Stomach (tissue), 19 donors: ENCODE measurements at places on chromosomes 3 and 15. TPM values are rescaled to one million over a fixed set of nuclear protein-coding genes. Genes with fewer than 3 reads are reported as not detected.

NTRK3 gene
- 0.58 TPM for total RNA-seq

GP5 gene
- total RNA-seq: not detected

AMOTL2 gene
- total RNA-seq: 782 TPM

CCNB2 gene
- total RNA-seq: not detected

IQCF5 gene
- not detected for total RNA-seq

VPS8 gene
- total RNA-seq: 34.8 TPM

CP gene
- 2.8 TPM for total RNA-seq

PEX11A gene
- 11.2 TPM for total RNA-seq

DNA sequence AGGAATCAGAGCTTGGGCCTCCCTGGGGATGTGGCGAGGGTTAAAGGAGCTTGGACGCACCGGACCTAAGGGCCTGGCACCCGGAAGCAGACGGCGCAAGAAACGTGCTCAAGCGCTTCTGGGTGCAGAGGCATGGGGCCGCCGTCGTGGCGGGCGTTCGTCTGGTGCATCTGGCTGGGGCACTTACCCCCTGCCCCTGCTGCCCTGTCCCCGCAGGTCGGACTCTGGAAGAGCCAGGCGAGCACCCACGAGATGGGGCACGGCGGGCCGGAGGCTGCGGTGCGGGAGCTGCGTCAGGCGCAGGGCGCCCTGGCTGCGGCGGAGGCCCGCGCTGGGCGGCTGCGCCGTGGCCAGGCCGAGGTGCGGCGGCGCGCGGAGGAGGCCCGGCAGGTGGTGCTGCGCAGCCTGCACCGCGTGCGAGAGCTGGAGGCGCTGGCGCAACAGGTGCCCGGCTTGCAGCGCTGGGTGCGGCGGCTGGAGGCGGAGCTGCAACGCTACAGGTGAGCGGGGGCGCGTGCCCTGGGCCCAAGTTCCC is 2.5 kb downstream of the EFCC1 start:
- peak; percentile 75 for DNase-seq

DNA sequence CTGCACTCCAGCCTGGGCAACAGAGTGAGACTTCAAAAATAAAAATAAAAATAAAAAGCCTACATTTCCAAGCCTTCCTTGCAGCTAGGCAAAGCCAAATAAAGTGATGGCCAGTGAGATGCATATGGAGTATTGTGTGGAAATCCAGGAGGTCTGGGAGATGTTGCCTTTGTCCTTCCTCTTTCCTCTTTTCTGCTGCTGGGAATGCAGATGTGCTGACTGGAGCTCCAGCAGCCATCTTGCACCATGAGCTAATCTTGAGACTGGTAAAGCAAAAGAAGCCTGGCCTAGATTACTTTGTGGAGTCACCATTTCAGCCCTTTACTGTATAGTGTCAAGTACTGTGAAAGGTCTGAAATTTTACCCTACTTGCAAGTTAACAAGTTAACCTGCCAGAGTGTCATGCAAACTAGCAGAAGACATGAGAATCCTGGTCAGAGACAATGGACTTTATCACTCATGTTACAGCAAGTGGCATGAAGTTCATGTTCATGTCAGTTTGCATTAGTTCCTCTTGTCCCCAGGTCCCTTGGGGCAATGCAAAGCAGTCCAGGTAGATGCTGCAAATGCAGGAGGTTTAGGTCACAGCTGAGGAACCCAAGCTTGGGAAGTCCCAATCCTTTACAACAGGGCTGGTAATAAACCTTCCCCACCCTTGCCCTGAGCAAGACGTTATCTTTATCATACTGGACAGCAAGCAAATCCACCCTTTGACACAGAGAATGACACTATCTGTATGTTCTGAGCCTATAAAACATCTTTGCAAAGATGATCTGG is 103.1 kb downstream of the TLE3 start:
- no peak for DNase-seq

GRCh38 chr3:113100063-113100462 is 109.3 kb downstream of the GTPBP8 start:
- no peak for DNase-seq

DNA sequence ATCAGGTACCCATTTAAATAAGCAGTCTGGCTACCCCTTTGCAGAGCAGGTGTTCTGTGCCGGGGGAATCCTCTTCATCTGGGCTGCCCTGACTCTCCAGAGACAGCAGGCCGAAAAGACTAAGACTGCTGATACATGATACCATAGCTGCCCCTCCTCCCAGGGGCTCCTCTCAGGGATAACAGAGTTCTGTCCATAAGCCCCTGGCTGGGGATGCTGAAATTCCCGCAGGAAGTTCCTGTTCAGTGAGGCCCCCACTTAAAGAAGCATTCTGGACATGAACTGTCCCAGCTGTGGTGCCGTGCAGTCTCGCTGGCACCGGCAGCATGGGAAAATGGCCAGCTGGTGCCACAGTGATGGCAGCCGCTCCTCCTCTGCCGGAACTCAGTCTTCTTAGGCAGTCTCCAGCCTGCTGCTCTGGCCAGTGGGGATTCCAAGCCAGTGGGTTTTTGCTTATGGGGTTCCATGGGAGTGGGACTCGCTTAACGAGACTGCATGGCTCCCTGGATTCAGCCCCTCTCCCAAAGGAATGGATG is 1026.2 kb downstream of the NAALADL2 start:
- DNase-seq: no peak

- no peak for DNase-seq
Observed at GRCh38 chr3:184872200-184872599, 60.2 kb downstream of the VPS8 start.

GRCh38 chr3:134956844-134957243 is 161.8 kb downstream of the EPHB1 start:
- DNase-seq: no peak

GRCh38 chr15:101675015-101675414 is 22.8 kb upstream of the TM2D3 start:
- DNase-seq: no peak

DNA sequence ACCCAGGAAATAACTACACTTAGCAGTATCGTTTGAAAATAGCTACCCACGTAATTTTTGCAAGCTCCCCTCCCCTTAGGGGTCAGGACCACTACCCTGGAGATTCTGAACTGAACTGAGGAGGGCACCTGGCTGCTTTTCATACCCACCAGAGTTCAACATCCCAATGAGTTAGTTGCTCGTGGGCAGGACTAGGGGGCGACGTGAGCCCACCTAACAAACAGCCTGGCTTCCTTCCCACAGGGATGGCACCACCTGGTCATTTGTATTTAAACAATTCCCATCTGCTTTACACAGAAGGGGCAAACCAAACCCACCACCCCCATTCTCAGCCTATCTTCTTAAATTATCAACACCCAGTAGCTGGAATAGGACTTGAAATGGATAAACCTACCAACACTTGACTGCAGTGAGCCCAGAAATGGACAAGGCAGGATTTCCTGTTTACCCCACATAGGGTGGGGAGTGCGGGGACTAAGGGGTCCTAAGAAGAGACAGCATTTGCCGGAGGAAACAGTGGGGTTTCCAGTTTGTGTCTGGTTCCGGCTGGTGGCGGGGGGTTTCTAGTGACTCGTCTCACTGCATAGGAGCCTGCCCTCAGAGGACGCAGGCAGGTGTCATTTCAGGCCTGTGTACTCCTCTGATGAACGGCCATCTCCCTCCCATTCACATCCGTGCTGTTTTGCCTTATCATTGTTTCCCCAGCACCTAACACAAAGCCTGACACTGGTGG is 11.6 kb upstream of the VGLL4 start:
- peak; percentile 46 for DNase-seq

DNA sequence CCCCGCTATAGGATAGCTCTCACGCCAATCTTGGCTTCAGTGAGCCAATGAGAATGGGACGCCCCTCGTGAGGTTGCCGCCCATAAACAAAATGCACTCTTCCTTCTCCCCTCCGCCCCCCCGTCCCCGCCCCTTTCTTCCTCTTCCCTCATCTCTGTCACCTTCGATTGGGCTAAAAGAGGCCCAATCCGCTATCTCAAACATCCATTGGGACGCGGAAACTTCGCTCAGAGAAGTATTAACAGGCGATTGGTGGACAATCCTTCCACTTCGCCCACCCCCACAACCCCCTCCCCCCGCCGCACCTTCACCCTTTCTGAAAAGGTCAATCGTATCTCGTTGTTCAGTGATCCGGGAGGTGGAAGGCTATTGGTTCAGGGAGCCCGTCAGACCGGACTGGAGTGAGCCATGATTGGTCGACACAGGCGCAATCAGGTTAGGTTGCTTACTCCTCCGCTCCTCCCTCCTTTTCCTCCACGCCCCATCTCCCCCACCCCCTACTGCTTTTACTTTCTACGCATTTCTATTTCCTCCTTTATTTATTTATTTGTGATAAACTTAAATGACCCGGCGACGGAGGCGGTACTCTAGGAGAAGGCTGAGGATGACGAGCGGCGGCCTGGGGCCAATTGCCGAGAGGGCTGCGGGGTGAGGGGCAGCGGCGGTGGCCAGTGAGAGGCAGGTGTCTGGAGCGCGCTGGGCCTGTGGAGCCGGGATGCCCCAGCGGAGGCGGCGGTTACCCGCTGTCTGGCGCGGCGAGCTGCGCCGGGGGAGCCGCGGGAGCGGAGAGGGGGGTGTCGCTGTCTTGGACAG is 447 bp upstream of the ZBTB20 start:
- peak; percentile 98 for DNase-seq

DNA sequence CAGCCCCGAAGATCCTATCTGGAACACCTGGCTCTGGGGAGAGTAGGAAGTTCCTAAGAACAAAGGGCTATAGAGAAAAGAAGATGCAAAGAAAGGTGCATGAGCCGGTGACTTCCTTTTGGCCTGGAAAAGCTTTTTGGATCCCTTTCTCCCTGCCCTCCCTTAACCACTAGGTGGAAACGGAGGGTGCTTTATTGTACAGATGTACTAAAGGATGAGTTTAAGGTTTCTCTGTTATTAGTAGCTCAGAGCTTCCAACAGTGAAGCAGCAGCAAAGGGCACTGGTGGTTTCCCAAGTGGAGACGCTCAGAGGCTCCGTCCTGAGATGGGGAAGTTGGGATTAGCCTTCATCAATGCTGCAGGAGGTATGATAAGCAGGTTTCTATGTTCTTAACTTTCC is 5.9 kb upstream of the ADGRG7 start:
- DNase-seq: peak; percentile 38
